ENCODE measurements at places on chromosomes 2 and 18.

DNA sequence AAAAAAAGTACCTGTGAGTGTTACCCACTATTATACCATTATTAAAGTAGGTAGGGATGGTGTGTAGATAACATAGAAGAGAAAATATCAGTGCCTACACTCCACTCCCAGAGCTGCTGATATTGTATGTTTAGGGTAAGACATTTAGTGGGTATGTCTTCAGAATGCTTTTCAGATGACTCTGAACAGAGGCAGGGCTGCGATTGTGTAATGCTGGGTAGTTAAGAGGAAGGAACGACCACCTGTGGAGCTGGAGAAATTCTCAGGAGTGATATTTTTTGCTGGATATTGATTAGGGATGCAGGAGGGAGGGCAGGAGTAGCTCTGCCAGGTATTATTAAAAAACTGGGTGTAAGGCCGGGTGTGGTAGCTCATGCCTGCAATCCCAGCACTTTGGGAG is 2.8 kb downstream of the CNOT11 start:
- DNase-seq: no peak

DNA sequence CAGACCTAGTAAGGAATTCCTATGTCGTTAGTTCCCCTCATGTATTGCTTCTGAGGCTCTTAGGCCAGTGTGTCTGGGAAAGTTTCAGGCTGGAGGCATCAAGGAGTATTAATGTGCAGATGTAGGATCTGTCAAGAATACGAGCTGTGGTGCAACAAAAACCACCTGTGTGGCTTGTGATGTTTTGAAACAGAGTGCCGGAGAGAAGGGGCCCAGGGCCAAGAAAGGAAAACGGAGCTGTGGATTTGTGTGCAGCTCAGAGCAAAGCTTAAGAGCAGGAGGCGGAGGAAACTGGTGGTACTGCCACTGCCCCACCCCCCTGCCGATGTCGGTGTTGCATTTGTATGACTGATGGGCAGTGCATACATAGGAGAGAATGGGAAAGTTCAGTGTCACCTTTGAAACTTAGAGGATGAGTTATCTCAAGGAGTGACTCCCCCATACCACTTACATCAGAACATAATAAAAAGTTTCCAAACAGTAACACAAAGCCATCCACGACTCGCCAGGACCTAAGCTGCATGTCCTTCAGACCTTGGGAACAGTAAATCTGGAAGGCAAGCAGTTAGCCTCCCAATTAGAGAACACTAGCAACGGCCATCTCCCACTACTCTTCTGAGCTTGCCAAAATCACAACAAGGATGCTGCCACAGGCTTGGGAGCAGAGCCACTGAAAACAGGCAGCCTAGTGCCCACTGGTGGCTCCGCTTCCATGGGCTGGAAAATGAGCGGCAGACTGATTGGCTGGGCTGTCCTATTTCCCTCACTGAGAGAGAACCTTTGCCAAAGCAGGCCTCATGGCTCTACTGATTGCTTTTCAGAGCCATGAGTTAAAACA is 152.7 kb upstream of the NT5C1B start:
- peak; percentile 97 for DNase-seq

GRCh38 chr18:13597068-13597467 is 129.3 kb downstream of the FAM210A start:
- DNase-seq: no peak

DNA sequence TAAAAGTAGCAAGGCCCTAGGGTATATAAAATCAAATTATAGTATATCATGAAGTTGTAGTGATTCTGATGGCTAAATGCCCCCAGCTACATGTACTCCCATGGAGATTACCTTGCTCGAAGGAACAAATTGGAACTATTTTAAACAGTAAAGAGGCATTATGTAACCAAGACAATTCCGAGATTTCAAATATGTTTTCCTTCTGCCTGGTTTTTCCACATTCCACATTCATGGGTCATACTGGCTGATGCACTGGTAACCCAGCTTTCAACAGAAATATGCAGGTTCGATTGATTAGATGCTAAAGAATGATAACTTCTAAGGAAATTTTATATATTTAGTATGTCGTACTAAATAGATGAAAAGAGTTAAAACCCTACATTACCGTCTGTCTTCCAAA is 62.3 kb upstream of the MGAT4A start:
- no peak for DNase-seq

- DNase-seq: no peak
These were observed 27.9 kb upstream of the ANXA4 start for GRCh38 chr2:69714024-69714423.

GRCh38 chr2:46225730-46226129 is 71.5 kb upstream of the EPAS1 start:
- no peak for DNase-seq

GRCh38 chr2:120012363-120012762 is 514 bp upstream of the EPB41L5 start:
- DNase-seq: no peak

GRCh38 chr2:231113489-231113888 is 11.4 kb downstream of the HTR2B start:
- DNase-seq: no peak

DNA sequence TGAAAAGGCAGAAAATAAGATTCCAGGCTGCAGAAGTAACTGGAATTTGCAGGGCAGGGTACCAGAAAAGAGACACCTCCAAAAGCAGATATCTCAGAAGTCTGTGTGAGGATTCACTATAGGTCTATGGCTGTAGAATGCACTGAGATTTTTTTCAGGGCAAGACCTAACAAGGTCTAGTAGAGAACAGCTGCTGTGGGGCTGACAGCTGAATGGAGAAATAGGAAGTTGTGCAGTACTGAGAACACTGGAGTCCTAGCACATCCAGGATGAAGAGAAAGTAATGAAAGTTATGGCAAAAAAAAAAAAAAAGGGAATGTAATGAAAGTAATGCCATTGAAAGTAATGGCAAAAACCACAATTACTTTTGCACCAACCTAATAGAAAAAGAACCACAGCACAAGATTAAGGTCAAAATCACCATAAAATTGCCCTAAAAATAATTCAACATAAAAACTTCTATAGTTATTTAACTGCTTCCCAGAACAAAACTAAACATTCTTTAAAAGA is 57.3 kb downstream of the CPO start:
- DNase-seq: no peak

DNA sequence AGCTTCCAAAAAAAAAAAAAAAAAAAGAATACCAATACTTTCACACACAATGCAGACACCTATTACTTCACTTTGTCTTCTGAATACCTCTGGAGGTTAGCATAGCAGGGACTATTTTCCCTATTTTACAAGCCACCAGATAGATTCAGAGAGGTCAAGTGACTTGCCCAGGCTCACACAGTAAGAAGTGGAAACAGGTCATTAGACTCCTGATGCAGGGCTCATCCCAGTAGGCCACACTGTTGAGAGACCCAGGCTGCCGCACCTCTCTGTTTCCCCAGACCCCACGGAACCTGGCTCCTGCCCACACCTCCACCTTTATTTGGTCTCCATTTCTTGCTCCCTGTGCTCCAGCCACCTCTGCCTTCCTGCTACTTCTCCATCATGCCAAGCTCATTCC is 19.4 kb downstream of the SMYD1 start:
- DNase-seq: no peak

DNA sequence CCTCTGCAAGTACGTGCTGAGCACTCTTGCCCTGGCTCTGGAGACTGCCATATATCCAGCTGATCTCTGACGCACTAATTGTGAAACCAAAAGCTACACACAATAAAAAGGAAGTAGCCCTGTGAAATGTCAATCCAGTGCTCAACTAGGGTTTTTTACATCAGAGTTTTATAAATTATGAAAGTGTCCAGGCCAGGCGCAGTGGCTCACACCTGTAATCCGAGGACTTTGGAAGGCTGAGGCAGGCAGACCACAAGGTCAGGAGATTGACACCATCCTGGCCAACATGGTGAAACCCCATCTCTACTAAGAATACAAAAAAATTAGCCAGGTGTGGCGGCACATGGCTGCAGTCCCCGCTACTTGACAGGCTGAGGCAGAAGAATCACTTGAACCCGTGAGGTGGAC is 24.5 kb upstream of the PEX13 start:
- no peak for DNase-seq

GRCh38 chr2:193695367-193695766 is 1500.6 kb upstream of the TMEFF2 start:
- DNase-seq: no peak

DNA sequence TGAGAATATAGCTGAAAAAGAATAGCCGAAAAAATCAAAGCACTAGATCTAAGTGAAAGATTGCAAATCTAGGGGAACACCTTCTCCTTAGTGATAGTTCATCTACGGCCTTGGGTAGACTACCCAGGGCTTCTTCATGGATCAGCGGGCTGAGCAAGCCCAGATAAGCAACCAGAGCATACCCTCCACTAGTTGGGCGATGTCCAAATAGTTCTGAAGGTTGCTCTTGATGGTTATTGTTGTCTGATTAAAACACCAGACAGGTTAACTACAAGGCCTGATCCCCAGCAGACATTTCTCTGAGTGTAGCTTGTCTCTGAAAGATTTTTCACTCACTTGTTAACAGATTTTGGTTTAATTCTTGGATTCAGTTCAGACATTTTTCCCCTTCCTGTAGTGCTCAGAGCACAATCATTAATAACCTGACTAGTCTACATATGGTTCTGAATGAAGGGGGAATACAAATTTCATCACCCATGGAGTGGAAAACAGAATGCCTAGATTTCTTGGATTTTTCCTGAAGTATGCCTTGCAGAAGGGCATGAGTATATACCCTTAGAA is 99.6 kb downstream of the BABAM2 start:
- no peak for DNase-seq

GRCh38 chr2:233953087-233953801 is 36.1 kb downstream of the TRPM8 start:
- DNase-seq: no peak

- peak; percentile 5 for DNase-seq
These were observed 6.3 kb downstream of the MYO7B start for GRCh38 chr2:127541809-127542208.

GRCh38 chr2:118123561-118124232 is 35.4 kb downstream of the INSIG2 start:
- no peak for DNase-seq

DNA sequence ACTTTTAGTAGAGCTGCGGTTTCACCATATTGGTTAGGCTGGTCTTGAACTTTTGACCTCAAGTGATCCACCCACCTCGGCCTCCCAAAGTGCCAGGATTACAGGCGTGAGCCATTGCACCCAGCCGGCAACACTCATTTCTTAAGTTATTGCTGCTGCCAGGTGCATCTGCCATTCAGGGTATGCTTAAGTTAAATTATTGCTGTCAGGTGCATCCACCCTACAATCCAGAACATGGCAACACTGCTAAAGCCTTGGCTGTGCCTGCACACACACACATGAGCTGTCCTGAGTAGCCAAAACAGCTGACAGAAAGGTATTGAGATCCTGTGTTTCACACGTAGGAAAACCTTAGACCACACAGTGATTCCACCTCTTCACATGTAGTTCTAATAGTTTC is 148.2 kb downstream of the FAM161A start:
- DNase-seq: no peak

DNA sequence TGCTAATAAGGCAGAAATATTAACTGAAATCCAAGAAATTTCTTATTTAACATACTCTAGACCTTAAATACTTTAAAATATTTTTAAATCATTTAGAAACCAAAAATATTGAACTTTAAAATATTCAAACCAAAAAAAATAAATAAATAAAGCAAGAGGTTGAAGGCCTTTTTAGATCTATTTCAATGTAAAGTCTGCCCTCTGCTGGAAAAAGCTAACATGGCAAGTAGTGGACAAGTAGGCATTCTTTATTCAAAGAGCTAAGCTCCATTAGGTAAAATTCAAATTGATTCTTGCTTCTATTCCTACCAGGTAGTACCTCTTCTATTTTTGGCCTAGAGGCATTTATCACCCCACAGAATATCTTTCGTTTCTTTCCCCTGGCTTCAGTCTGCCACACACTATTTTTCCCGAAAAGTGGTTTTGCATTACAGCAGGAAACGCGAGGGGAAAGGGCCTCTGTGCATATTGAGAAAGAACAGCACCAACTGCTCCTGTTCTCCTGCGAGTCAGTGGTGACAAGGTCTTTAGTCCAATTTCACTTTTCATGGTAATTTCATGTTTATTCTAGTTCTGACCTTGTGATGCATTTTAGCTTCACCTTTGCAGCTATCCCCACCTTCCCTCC is 20.4 kb downstream of the IFIH1 start:
- DNase-seq: peak; percentile 64

DNA sequence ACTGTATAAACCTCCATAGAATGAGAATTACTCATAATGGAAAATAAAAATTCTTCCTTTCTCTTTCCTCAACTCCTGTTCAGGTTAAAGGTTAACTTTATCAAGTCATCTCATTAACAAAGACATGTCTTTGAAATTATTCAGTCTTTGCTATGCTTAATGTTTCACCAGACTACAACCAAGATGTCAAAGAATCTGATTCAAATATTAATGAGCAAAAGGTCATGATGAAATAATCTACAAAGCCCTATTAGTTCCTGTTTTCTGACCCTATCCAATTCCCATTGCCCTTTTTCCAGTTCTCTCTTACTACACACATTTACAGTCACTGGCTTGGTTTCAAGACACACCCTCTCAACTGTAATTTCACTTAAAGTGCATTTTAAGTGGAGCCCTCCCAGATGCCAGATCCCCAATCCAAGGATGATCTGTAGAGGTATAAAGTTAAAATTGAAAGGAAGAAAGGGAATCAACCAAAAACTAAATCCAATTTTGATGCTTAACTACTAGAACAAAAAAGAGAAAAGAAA is 246.9 kb upstream of the CYP26B1 start:
- DNase-seq: peak; percentile 12

- DNase-seq: no peak
These were observed 79.6 kb downstream of the KLF7 start for GRCh38 chr2:207086136-207086535.

GRCh38 chr18:77993188-77993981 is 743.7 kb downstream of the GALR1 start:
- no peak for DNase-seq

DNA sequence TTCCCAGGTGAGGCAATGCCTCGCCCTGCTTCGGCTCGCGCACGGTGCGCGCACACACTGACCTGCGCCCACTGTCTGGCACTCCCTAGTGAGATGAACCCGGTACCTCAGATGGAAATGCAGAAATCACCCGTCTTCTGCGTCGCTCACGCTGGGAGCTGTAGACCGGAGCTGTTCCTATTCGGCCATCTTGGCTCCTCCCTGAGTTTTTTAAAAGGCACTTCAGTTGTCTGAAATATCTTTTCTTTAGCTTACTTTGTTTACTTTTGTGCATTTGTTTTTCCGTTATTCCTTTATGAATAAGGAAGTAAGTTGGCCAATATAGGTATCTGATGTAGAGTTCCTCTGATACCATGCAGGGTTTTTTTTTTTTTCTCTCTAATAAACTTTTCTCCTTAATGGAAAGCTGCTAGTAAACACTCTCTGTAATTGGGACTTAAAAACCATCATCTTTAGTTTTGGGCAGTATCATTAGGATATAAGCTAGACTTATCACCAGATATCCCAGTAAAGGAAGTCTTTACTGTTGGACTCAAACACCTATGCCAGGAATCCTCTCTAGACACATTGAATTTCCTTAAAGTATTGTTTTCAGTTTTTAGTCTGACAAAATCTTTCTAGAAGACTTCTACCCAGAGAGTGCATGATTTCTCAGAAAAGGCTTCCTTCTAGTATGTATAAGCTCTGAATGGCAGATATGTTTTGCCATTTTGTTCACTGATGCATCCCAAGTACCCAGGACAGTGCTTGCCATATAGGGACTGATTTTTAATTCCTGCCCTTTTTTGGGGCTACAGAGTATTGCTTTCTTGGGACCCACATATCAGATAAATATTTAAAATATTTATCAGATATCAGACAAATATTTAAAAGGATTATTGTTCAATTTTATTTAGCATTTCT is 35.8 kb upstream of the DYSF start:
- DNase-seq: no peak

Data from right lung (tissue), 10 donors.